OCI-LY7 (cell line): ENCODE measurements at places on chromosomes 2 and 18. TPM values are rescaled to one million over a fixed set of nuclear protein-coding genes. Genes with fewer than 3 reads are reported as not detected.
A peak's percentile ranks its signal among the peaks of the same experiment; 100 is the strongest.

CCDC102B gene
- 0.46 TPM in 1 of 2 replicates, not detected in the other for total RNA-seq

DNA sequence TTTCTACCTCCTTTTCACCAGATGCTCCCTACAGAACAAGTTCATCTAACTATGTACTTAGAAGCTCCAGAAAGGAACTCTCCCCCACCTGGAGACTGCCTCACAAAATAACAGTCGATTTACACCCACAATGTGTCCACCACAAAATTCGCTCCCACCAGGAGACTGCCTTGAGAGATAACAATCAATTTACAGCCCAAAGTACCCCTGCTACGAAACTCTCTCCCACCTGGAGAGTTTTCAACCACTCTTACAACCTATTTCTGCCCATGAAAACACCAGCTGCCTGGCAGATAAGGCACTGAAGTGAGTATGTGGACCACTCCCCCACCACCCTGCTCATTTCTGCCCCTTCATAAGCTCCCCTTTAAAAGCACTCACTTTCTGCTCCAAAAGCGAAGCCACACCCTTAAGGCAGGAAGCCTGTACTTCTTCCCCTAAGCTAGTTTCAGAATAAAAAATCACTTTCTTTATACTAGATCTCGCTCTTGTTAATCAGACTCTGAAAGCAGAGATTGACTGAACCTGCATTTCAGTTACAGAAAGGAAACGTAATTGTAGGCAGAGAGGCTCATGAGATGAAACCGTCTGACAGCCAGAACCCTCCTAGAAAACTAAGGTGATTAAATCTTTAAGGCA is 94.4 kb upstream of the RBBP8 start:
- DNase-seq = no peak

ALLC gene
- not detected in 2 replicates for total RNA-seq

DNA sequence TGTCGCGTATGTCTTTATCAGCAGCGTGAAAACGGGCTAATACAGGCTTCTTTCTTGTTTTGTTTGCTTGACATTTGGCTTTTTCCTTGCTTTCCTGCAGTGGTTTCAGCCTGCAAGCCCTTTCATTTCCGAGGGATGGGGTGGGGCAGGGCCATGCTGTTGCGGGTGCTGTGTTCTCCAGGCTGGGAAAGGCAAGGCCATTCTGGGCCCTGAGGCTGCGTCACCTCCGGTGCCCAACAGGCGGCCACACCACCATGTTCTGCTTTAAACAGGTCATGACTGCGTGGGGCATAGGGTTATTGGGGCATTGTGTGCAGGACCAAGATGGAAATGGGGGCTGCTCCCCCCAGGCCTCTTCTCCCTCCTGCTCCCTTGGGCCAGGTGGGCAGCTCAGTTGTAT is 38.6 kb upstream of the PLB1 start:
- DNase-seq = no peak

- no peak for DNase-seq
Observed at GRCh38 chr2:202115479-202115971, 42.5 kb downstream of the KIAA2012 start.

GRCh38 chr2:173903601-173904394 is 61.4 kb downstream of the SP3 start:
- DNase-seq = no peak

GRCh38 chr2:196076778-196077568 is 8.3 kb upstream of the DNAH7 start:
- DNase-seq = no peak

PSMA8 gene
- total RNA-seq = 0.19 and 0.37 TPM in 2 replicates

DNA sequence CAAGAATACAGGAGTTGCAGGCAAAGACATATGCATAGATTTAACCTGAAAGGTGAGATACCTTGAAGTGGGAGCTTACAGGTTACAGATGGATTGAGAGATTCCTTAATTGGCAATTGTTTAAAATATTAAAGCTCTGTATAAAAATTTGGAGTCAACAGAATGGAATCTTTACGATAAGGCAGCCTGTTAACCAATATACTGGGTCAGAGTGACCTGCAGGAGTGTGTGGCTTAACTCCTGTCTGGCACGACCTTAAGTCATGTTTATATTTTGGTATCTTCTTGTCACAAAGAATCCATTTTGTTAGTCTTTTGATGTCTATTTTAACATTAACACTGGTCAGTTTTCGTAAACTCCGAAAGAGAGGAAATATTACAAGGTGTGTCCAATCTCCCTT is 1058.2 kb upstream of the CRIM1 start:
- no peak for DNase-seq

DNA sequence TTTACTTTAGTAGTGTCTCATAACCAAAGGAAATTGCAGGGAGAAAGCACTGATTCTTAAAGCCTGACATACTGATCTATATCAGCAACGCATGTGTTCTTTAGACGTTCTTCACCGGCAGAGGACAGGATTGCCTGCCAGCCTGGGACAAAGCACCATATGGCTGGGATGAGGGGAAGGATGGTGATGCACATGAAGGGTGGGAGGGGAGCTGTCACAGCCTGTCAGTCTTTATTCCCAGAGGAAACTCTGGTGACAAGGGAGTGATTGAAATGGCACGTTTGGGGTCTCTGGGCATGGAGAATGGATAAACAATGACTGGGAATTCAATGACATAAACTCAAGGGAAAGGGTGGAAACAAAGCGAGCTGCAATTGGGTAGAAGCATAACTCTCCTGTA is 808.1 kb downstream of the DCC start:
- DNase-seq = no peak

- peak; percentile 6 for DNase-seq
Observed at GRCh38 chr18:13700153-13700552, 26.2 kb downstream of the FAM210A start.

GRCh38 chr18:63161761-63162195 is 157.8 kb downstream of the BCL2 start:
- DNase-seq = no peak

- no peak for DNase-seq
Observed at GRCh38 chr2:64643838-64644457, 9.8 kb downstream of the SERTAD2 start.

SCN3A gene
- 8.0 and 9.5 TPM in 2 replicates for total RNA-seq

DNA sequence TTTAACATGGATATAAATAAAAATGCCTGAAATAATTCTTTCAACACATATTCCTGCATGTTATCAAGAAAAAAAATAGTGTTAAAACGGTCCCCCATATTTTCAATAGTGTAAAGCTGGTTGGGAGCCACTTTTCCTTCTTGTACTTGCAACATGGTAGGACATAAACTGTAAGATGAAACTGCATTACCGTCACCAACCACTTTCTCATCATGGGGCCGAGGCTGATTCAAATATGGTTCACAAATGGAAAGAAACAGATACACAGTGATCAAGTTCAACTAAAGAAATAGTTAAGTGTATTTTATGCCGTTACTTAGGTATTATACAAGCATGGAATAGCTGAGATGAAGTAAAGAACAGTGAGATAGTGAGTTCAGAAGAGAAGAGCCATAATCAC is 360.7 kb downstream of the ZEB2 start:
- no peak for DNase-seq

CPS1 gene
- total RNA-seq = 0.20 and 0.27 TPM in 2 replicates

DNA sequence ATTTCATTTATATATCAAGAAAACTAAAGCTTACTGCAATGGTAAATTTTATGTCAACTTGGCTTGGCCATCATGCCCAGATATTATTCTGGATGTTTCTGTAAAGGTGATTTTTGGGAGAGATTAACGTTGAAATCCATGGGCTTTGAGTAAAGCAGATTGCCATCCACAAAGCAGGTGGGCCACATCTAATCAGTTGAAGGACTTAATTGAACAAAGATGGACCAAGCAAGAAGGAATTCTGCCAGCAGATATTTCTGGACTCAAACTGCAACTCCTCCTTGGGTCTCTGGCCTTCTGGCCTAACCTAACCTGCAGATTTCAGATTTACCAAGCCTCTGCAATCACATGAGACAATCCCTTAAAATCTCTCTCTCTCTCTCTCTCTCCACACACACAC is 77.8 kb downstream of the GYPC start:
- no peak for DNase-seq

DNA sequence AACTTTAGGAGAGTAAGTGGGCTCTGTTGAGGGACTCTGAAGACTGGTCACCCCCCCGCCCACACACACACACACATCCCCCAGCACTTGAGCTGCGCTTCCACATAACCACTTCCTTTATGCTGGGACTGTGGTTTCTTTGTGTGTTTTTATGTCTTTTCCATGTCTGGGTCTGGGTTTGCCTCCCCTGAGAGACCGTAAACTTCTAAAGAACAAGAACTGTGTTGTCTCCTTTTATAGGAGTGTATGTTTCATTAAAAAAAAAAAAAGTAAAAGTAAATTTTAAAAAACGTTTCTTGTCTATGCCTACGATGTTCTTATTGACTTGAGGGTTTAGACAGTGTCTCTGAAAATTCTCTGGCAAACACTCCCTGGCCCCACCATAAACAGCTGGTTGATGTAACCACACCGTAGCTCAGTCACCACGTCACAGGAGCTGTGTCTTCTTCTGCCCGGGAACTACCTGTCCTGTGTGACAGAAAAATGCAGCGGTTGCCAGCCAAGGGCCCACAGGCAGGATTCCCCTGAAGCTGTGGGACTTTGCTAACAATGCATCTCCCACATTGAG is 68.0 kb downstream of the KLHL29 start:
- DNase-seq = no peak

CYBRD1 gene
- not detected in 2 replicates for total RNA-seq

DNA sequence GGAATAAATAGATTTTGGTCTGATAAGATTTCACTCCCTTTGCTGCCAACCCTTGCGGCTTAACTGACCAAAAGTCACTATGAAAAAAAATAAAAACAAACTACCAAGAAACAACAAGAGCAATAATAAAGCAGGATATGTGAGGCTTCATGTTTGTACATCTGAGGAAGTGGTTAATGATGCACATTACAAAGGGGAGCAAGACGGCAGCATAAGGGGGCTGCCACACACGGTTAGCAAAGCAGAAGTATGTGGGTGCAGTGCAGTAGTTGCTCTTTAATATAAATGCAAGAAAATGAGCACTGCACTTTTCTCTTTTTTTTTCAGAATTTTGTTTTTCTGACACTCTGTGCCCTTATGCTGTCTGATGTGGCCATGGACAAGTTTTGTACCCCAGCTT is 377.1 kb upstream of the CNTNAP5 start:
- DNase-seq = no peak

PNKD gene
- 62.2 and 74.5 TPM in 2 replicates for total RNA-seq

GKN2 gene
- not detected in 2 replicates for total RNA-seq

SMC6 gene
- 62.4 and 70.7 TPM in 2 replicates for total RNA-seq

- DNase-seq = no peak
Observed at GRCh38 chr2:120945832-120946499, 210.3 kb downstream of the GLI2 start.

DNA sequence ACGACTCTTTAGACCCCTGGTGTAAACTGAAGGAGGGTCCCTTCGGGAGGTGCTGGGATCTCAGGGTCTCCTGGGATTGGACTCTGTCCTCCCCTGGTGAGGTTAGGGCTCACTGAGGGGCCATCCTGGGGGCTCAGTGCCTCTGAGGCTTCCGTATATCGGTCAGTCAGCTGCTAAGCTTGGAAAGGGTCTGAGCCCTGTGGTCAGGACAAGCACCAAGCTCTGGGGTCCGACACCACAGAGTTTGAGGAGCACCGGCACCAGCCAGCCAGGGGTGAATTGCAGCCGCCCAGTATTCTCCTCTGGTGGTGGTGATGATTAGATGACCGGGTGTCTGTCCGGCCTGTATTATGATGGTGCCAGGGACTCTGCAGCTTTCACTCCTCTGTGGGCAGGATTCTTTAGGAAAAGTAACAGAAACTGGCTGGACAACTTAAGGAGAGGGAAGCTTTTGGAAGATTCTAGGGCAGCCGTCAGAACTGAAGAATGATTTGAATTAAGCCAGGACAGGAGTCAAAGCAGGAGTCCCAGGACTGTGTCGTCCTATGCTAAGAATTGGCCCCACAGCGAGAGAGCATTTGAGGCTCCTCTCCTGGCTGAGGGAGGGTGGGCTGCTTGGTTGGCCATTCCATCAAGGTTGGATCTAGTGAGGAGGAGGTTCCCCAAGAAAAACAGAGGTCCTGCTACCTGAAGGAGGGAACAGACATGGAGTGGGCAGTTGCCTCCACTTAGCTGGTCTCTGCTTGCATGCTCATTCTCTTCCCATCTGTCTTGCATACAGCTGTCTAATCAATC is 158.6 kb upstream of the HS6ST1 start:
- no peak for DNase-seq

DNA sequence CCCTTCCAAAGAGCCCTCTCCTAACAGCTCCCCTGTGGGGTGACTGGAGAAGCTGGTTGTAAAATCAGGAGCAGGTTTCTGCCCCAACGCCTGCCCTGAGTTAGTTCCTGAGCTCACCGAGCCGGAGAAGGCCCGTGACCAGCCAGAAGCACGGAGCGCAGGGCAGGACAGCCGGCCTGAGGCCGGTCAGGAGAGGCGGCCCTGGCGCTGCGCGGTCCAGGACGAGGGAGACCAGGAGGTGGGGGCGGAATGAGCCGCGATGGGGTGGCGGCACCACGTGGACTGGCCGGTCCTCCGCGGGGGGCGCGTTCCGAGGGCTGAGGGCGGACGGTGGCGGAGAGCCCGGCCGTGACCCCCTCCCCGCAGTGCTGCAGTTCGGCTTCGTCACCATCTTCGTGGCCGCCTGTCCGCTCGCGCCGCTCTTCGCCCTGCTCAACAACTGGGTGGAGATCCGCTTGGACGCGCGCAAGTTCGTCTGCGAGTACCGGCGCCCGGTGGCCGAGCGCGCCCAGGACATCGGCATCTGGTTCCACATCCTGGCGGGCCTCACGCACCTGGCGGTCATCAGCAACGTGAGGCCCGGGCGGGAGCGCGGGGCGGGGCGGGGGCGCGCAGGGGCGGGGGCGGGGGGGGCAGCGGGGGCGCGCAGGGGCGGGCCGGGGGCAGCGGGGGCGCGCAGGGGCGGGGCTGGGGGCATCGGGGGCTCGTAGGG is 29.0 kb downstream of the ANO7 start:
- DNase-seq = peak; percentile 66

DNA sequence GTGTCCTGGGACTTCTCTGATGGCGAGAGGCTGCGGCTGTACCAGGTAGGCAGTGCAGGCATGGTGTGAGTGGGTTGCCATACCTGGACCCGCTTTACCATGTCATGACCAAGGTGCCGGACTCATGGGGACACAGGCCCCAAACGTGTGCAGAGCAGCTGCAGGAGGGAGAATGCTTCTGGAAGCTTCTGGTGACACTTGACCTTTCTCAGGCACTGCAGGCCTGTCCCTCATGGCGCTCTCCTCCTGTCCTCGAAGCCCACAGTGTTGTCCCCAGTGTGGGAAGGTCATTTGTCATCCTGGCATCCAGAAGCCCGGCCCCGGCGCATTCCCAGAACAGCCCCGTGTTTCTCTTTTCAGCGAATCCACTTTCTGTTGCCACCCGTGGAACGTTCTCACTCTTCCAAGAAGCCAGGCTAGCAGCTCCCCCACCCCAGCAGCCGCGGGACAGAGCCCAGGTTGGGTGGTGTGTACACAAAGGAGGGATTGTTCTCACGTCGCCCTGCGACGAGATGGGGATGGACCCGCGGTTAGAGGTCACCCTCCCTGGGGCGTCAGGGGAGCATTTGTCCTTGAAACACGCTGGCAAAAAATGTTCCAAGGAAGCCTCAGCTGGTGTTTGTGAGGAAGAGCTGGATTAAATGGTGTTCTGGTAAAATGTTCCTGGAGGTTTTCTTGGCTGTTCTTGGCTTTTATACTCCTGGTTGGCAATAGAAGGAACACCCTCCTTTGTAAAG is 43.7 kb downstream of the SH3BP4 start:
- no peak for DNase-seq
